Posterior cingulate gyrus (tissue), 11 donors: ENCODE measurements at places on chromosomes 5 and 9.

- DNase-seq = no peak
Measured at GRCh38 chr9:112104401-112104800, 70.7 kb downstream of the SUSD1 start.

DNA sequence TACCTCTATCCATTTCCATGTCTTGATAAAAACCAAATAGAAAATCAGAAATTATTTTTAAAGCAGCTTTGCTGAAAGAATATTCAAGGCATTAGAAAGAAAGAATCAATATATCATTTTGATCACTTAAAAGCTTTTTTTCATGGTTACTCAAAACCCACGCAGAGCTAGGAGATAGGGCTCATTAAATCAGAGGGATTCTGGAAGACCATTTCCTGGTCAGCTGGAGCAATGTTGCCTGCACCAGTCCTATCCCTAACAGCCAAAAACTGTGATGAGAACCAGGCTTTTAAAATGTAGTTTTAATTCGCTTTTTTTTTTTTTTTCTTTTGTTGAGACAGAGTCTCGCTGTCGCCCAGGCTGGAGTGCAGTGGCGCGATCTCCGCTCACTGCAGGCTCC is 72.3 kb downstream of the ARSB start:
- no peak for DNase-seq

DNA sequence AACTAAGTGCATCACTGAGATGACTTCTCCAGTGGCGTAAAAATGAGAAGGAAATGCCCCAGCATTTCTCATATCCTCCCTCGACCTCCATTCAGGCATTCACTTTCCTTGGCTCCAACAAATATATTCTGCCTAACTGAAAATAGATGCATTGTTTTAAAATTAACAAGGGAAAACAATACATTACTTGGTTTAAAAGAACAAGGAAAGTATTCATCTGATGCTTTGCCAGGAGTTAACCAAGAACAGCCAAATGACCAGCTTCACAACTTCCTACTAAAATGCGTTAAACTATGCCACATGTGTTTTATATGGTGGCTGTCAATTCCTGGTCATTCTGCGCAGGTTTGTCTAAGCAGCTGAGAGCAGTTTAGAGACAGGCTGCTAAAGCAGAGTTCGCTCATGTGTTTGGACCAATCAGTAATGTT is 121.4 kb downstream of the GNAQ start:
- no peak for DNase-seq

DNA sequence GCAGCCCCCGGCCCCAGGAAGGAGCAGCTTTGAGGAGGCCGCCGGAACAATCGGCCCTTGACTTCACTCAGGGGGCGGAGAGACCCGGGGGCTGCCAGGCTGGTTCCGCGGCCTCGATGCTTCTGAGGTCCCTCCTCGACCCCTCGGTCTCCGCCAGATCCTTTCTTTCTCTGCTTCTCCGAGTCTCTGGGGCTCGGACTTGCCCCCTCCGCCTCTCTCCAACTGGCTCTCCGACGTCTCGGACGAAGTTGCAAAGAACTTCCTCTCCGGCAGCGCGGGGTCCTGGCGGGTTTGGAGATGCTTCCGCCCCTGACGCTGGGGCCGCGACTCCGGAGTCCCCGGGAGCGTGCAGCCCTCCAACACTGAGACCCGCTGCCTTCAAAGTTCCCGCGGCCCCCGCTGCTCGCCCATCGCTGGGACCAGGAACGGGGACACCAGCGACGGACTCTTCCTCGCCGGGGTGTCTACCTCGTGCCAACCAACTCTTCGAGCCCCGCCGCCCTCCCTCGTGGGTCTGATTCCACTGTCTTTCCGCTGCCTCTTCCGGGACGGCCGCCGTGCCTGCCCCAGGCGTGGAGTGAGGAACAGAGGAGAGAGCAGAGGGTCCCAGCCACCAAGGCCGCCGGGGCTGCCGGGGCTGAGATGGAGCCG is 7.0 kb downstream of the PAX5 start:
- no peak for DNase-seq

DNA sequence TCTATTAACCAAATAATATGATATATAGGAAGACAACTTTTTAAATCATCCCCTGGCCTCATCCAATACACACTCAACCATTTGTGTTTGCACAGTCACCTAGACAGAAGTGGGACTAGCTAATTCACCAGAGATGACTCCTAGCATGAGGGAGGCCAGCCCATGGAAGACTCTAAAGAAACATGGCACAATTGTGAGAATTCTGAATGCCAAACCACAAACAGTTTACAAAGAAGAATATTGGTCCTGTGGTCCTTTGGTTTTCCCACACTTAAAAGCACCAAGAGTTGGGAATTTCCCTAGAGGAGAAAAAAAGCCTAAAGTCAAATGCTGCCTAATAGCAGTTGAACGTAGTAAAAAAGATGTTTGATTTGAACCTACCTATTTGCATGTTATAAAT is 609.9 kb downstream of the ACTL7B start:
- no peak for DNase-seq

GRCh38 chr5:4095918-4096630 is 500.4 kb downstream of the IRX1 start:
- DNase-seq = no peak

DNA sequence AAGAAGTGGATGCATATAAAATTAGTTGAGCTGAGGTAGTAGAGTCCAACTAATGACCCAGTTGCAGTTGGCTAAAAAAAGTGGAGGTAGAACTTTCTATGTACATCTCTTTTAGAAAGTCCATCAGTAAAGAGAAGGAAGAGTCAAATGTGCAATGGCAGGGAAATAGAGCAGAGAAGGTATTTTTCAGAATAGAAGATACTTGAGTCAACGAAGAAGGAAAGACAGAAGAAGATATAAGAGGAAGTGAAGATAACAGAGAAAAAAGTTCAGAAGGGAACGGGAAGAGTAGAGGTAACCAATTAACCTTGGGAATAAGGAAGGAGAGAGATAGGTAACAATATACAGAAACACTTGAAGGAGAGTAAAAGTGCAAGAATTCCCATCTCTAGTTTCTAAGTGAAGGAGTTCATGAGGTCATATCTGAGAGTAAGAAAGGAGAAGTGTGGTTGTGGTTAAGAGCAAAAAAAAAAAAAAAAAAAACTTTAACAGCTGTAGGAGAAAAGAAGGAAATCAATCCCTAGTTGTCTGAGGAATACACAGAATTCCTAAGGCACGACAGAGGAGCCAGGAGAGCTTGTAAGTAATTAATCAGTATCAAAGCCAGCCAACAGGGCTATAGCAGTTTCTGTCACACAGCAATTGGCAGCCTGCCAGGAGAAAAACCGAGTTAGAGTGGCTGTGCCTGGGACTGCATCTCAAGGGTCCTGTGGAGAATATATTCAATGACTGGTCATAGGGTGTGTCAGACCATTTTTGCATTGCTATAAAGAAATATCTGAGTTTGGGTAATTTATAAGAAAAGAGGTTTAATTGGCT is 61.0 kb downstream of the ARL15 start:
- DNase-seq = no peak

DNA sequence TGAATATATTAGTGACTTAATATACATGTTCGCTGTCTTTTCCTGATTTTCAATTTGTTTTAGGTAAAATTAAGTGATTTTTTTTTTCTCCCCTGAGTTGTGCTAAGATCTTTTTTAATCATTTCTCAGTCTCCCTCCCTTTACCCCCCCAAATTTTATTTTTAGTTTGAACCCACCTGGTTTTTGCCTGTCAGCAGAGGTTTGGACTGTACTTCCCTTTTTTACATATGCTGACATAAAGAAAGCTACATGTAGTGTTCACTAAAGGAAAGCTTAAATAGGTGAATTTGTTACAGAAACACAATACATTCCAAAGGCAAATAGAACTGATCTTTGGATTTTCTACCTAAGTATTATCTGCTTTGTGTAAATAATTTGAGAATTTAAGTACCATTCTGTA is 82.2 kb downstream of the IPO11 start:
- no peak for DNase-seq

GRCh38 chr5:96142786-96143434 is 181.3 kb upstream of the ELL2 start:
- DNase-seq = no peak

GRCh38 chr9:16515879-16516301 is 354.6 kb downstream of the BNC2 start:
- DNase-seq = no peak

DNA sequence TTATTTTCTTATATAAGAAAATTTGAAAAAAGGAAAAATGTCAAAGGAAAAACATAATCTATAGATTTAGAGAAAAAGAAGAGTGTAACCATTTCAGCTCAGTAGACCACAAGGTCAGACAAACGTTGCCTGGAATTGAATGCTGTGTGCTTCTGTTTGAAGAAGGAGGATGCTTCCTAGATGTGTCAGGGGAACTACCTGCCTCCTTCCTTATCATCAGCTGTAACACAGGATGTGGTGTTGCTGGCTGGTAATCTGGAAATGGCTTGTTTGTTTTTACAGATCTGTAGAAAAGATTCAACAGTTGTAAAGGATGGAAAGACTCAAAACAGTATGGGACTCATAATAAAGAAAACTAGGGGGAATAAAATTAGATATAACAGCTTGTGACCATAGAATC is 160.7 kb upstream of the MEF2C start:
- DNase-seq = no peak

DNA sequence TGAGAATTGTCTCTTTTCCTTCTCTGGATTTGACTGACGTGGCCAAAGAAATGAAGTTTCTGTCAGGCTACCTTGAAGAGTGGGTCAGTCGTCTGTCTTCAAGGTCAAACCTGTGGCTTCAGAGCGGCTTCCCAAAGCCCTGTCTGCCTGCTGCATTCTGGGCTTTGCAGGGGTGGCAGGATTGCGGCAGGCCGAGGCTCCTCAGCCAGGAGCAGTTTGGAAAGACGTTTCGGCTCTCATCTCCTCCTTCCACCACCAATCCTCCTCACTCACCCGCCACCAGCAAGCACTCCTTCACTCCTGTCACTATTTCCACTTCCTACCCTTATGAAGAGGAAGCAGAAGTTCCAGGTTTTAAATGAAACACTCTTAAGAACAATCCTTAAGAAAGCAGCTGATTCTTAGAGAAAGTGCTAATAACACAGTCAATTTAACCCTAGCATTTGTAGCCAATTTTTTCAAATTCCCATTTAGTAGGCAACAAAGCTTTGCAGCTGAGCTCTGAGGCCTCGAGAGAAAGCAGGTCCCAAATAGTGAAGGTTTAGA is 351.7 kb downstream of the ZNF608 start:
- no peak for DNase-seq

DNA sequence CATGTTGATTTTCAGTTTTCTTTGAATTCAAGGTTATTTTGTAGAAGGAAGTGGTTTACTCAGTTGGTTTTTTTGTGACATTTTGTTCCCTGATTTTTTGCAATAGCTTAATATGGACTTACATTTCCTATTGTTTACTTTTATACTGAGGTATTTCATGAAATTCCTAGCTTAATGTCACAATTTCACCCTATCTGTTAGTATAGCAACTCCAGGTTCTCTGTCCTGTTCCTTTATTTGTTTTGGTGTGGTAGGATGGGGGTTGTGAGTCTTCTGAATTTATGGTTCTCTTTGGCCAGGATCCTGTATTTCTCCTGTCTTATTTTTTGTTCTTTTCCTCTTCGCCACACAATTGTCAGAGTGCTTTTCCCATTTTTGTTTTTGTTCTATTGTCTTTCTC is 523.4 kb upstream of the ARRDC3 start:
- DNase-seq = no peak

DNA sequence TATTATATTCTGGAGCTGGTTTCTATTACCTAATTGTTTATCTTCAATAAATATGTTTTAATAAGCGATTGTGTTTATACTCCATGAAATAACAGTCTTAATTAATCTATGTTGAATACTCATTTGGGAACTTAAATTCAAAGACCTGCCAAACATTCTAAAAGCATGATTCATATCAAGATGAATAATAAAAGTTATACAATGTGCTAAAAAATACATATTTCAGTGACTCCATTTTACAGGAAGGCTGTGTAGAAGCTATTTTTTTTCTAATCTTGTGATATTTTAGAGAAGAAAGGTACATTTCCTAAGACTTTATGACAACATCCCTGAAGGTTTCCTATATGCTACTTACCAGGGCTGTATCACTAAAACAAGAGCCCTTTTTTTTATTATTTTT is 417.9 kb downstream of the NFIB start:
- DNase-seq = no peak

DNA sequence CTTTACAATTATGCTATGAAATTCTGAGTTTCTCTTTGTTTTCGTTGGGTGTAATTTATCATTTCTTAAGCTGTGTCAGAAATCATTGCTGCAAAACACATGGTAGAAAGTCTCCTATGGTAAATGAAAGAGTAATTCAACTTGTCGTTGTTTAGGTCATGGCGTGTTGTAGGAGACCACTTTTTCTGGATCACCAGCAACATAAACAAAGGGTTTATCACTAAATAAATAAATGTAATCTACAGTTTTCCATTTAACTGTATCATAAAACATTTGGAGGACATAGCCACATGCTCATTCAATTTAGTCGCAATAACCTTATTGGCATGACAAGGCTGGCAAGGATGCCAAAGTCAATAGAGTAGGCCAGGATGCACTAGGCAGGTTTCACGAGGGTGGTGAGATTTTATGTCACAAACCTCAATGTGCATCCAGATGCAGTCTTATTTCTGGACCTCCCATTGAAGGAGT is 154.4 kb upstream of the ERCC6L2 start:
- no peak for DNase-seq

DNA sequence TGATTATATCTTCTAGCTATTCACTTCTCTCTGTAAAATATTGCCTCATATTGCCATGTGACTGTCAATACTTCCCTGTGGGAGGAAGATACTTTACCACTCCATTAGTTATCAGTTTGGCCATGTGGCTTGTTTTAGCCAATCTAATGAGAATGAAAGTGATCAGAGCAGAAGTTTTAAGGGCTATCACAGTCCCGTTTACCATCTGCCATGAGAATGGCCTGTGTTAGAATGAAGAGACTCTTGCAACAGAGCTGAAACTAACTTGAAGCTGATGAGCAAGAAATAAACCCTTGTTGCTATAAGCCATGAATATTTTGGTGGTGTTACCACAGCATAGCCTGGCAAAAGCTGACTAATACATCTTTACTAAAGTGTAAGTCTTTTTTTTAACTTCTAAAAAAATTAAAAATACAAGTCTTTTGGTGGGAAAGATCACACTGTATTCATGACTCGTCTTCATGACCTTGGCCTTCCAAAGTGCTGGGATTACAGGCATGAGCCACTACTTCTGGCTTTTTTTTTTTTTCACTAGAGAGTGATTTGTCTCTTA is 68.0 kb upstream of the CTNNA1 start:
- DNase-seq = no peak

GRCh38 chr9:29556746-29557145 is 1983.5 kb upstream of the C9orf72 start:
- no peak for DNase-seq

GRCh38 chr5:149656576-149657182 is 73.4 kb upstream of the PPARGC1B start:
- no peak for DNase-seq
